Activated T-helper 1 cell treated with Interleukin-2 at 50 U/mL for 16 hours (primary cell): ENCODE measurements at places on chromosomes 6 and 20.

- no peak for DNase-seq
Observed at GRCh38 chr20:4046311-4046924, 31.1 kb upstream of the RNF24 start.

GRCh38 chr20:20448881-20449280 is 81.0 kb downstream of the INSM1 start:
- DNase-seq, result no peak

DNA sequence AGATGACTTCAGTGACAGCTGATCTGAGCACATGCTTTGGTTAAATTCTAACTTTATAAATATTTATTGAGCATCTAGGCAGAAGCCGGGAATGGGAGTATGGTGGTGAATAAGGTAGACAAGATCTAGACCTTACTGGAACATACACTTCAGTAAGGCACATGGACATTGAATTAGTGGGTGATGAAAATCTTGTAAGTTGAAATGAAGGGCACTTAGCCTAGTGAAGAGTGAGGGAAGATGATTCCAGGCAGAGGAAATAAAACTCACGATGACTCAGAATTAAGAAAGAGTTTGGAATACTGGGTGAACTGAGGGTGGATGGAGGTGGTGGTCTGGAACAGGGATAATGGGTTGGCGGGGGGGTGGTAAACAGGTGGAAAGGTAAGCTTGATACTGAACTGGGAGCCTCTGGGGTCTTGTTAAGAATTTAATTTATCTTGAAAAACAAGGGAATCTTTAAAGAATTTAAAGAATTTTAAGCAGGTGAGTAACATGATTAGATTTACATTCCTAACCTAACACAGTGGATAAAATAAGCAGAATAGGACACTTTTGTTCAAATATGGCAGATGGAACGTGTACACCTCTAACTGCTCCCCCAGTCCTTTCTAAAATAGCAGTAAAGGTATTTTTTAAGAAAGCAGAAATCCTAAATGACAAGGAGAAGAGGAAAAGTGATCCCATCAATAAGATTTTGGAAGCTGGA is 75.2 kb upstream of the ARHGAP18 start:
- no peak for DNase-seq

DNA sequence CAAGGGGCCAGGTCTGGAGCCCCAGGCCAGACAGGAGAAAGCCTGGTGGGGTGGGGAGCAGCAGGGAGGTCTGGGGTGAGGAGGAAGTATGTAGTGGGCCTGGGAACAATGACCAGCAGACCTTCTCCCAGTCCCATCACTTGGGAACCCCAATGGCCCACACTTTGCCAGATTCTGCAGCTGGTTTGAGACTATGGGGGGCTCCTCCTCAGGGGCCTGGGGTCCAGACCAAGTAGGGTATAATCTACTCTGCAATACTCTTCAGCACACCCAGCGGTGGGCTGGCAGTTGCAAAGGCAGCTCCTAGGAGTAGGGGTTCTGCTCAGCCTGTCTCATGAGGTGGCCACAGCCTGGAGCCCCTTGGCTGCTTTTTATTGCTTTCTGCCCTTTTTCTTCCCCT is 52.8 kb downstream of the NPEPL1 start:
- no peak for DNase-seq

- DNase-seq, result no peak
Observed at GRCh38 chr6:157558049-157558448, 177.1 kb downstream of the ZDHHC14 start.

- DNase-seq, result no peak
Observed at GRCh38 chr20:20344476-20344875, 23.4 kb upstream of the INSM1 start.

GRCh38 chr6:15341311-15342001 is 95.6 kb downstream of the JARID2 start:
- DNase-seq, result no peak

DNA sequence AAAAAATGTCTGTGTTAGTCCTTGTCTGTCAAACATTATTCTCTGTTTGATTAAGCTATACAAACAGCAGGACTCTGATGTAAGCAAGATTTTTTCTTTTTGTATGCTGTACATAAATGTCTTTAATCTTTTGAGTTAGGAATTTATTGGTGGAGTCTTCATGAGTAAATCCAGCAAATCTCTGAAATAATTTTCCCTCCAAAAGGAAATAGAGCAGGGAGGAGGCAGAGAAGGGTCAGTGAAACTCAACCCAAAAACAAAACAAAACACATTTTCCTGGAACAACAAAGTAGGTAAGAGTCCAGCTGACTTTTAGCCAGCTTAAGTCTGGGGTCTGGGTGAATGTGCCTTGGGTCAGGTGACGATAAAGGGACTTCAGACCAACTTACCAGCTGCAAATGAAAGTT is 113.7 kb downstream of the FOXA2 start:
- DNase-seq, result no peak

- DNase-seq, result no peak
Observed at GRCh38 chr6:15793288-15793687, 130.5 kb upstream of the DTNBP1 start.

DNA sequence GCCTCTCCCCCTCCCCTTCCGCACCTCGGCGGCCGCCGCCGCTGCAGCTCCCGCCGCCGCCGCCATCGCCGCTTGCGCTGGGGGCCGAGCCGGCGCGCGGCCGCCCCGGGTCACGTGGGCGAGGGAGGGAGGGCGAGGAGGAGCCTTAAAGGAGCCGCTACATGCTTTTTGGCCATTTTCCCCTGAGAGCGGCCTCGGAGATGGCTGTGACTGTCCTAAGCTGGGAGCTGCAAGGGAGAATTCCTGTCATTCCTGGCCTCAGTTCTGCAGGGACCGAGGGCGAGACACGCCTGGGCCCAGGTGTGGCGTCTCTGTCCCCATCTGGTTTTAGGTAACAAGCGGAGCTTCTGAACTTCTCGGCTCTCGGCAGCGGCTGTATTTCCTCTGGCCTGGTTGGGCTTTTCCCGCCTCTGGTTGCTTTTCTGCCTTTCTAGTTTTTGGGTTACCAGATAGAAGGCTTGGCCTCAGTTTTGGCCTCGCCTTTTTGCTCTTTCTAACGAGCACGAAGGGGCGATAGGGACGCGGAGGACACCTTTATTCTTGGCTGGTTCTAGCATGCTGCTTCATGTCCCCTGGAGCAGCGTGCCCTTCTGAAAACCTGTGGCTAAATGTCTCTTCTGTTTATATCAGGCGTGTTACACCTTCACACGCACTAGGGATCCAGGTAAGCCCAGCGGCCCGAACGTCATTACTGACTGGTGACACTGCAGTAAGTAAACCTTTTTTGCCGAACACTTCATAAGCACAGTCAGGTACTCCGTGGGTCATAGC is at the start of gene EHMT2:
Gene EHMT2 (minus strand): TSS at position 87 of the 771 bp plus-strand sequence. CDS start 21 bp downstream, at position 66.
- peak; percentile 78 for DNase-seq

DNA sequence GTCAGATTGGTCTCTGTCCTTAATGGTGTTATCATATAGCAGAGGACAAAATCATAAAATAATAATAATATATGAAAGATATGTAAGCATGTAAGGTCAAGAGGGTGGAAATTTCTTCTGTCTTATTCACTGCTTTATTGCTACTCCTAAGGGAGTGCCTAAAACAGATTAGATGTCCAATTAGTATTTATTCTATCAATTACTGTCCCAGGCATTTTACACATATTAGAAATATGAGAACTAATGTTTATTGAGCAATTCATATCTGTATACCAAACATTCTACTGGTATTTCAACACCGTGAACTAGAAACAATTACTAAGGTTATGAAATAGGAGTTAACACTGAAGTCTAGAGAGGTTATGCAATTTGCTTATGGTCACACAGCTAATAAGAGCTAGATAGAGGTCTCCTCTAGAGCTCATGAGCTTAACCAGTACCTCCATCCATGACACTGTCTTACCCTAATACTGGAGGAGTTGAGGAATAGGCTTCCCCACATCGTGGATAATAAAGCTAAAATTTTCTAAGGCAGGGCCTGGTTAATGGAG is 302.3 kb downstream of the PLCB1 start:
- DNase-seq, result no peak

GRCh38 chr20:45028424-45029136 is 62.3 kb downstream of the STK4 start:
- no peak for DNase-seq

- no peak for DNase-seq
Observed at GRCh38 chr6:136737871-136738691, 54.2 kb downstream of the MAP3K5 start.

GRCh38 chr20:57649617-57650015 is 29.4 kb upstream of the ZBP1 start:
- no peak for DNase-seq

DNA sequence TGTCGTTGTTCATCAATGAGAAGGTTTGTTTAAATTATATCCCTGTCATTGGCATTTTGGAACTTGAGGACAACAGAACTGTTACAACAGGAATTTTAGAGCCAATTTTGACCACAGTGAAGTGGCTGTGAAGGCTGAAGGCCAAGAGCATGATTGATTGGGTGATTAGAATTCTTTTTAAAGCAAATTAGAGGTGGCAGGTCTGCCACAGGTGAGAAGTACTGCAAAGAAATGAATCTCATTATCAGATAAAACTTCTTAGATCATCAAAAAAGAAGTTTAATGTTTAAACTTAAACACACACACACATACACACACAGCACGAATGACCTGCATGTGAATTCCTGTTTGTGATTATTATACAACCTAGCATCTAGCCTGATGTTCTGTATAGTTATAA is 32.4 kb downstream of the FARS2 start:
- no peak for DNase-seq

DNA sequence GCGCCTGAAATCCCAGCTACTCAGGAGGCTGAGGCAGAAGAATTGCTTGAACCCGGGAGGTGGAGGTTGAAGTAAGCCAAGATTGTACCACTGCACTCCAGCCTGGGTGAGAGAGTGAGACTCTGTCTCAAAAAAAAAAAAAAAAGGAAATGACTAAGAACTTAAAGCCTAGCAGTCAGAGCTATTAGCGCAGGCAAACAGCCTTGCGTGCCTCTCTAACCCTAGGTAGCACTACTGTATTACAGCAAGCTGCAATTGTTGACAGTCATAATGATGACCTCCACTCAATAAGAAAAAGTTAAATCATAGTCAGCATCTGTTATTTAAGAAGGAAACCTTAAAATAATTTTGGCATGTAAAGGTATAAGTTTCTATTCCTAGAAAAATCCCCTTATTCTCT is 14.4 kb downstream of the GSS start:
- DNase-seq, result no peak

- DNase-seq, result no peak
Observed at GRCh38 chr6:166365221-166365620, 17.5 kb downstream of the MPC1 start.

DNA sequence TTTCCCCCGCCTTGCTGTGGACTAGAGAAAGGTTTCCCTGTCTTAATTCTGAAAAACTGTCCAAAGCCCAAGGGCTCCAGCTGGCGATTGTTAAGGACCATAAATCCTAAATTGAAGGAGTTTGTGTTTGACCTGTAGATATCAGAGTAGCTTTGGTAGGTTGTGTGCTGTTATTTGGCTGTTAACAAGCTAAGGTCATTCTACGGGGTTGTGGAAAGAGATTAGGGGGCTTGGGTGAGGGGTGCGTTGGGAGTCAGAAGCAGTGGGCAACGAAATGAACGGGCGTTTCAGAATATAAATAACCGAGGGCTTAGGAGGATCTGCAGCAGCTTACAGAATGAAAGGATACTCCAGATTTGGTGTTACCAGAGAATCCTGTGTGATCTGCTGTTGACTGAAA is 32.6 kb upstream of the BTN3A2 start:
- DNase-seq, result no peak

DNA sequence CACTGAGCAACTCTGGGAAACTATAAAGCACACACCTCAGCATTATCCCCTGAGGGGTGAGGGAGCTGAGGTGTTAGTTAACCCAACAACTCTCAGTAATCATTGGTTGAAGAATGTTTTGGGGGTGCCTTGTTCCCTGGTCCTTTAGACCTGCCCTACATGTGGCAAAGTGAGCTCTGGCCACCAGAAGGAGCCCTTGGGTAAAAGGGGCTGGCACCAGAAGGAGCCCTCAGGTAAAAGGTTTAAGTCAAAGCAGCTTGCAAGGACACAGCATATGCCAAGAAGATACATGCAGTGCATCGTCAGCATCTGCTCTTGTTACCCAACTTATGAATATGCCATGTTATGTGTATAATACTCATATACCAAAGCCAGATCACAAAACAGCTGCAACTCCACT is 1081.7 kb downstream of the KIF16B start:
- no peak for DNase-seq

- no peak for DNase-seq
Observed at GRCh38 chr20:14378326-14378725, 40.9 kb upstream of the FLRT3 start.

DNA sequence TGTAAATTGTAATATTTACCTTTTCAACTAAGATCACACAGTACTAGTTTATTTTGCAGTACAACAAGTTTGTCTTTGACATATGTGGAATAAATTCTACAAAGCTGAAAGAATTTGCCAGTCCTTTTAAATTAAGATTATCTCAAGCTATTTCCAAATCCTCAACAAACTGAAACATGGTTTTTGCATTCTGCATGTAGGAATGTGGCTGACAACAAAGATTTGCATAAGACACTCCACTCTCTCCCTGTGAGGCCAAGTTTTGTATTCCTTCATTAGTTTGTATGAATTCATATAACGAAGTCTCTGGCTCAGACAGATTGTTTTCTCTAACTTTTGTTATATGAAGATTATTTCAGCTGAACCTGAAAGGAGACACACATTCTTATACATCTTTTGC is 124.1 kb upstream of the THEMIS start:
- no peak for DNase-seq

- no peak for DNase-seq
Observed at GRCh38 chr6:135306740-135307420, 125.8 kb downstream of the MYB start.

DNA sequence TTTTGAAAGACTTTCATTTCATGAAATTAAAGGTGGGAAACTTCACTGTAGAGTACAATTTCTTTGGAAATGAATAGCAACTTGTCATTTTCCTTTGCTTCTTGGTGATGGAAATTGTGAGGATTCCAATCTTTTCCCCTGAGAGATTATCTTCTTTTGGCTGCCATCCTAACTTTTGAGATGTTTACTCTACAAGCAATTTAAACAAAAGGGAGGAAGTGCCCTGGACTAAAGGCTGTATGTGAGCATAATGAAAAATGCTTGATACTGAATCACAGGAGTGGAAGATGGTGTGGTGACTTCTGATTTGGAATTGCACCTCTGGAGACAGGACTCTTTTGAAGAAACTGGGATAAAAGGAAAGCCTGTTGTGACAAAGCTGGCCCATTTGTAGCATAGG is 43.1 kb upstream of the JAG1 start:
- no peak for DNase-seq

GRCh38 chr6:94196891-94197290 is 777.5 kb upstream of the EPHA7 start:
- no peak for DNase-seq

GRCh38 chr6:23690453-23691049 is 435.5 kb upstream of the NRSN1 start:
- DNase-seq, result no peak

DNA sequence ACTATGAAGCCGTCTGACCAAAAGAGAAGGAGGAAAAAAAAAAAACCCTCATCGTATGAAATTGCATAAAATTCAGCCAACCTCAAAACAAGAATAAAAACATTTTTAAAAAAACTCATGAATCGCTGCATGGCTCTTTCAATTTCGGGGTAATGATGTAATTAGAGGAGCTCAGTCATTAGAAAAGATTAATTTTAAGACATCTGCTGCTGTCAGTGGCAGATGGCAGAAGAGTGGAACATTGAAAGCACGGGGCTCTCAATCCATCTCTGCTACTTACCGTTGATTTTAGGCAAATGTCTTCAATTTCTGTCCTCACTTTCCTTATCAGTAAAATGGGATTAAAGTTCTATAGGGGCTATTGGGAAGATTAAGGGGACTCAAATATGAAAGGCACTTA is 79.1 kb downstream of the EYA2 start:
- no peak for DNase-seq
